ENCODE measurements at places on chromosomes 13 and 19.

- DNase-seq, result no peak
Observed at GRCh38 chr19:51185069-51185867, 39.6 kb upstream of the CD33 start.

DNA sequence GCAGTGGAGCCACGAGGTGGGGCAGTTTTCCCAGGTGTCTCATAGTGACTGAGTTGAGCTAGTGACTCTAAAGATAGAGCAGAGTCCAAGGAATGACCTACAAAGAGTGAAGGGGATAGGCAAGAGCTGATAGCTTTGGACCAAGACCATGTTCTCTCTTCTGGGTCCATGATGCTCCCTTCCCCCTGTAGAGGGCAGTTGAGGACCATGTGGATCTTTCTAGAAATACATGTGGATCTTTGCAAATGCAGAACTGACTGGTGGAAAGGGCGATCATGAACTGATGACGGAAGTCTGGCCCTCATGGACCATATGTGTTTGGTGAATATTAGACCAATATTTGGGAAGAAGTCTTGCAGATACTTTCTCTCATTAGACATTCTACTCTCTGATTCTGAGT, 6.9 kb downstream of the PSG1 start:
- DNase-seq, result no peak

- DNase-seq, result peak; percentile 27
Observed at GRCh38 chr13:44573790-44574465, 2.2 kb downstream of the TSC22D1 start.

GRCh38 chr13:83547043-83547442, 335.2 kb downstream of the SLITRK1 start:
- no peak for DNase-seq

DNA sequence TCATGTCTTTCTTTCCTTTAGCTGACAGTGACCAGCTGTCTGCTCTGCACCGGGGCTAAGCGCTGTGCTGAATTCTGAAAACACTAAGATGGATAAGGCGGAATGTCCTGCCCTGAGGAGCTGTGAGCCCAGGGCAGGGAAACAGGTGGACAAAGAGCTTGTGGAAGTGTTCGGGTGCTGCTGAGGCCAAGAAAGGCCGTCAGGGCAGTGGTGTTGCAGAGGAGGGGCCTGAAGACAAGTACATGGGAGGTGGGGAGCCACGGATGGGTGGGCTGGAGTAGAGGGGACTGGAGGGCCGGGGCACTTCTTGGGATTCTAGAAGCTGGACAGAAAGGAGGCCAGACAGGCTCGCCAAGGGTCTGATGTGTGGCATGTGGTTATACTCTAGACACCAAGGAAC, 66.2 kb upstream of the GPR183 start:
- DNase-seq, result no peak

GRCh38 chr19:35642312-35642711, 767 bp downstream of the ETV2 start:
- DNase-seq, result no peak

- no peak for DNase-seq
Observed at GRCh38 chr13:106986687-106987426, 418.9 kb upstream of the ARGLU1 start.

DNA sequence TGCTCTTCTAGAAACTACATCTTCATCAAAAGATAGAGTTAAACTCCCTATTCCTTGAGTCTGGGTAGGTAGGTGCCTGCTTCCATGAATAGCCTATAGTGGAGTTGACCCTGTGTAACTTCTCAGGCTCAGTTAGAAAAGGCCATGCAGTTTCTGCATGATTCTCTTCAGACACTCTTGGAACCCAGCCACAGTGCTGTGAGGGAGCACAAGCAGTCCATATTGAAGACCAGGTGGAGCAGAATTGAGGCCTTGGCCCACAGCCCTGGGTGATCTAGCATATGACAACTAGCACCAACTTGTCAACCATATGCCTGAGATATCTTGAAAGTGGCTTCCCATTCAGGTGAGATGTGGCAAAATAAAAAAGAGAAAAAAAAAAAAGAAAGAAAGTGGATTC, 10.3 kb upstream of the PAN3 start:
- no peak for DNase-seq
